Activated T-cell treated with anti-CD3 and anti-CD28 coated beads, Interleukin-2, amount 50 U/mL, for 24 hours (primary cell): ENCODE measurements at places on chromosomes 1 and 21.
A peak's percentile ranks its signal among the peaks of the same experiment; 100 is the strongest.

DNA sequence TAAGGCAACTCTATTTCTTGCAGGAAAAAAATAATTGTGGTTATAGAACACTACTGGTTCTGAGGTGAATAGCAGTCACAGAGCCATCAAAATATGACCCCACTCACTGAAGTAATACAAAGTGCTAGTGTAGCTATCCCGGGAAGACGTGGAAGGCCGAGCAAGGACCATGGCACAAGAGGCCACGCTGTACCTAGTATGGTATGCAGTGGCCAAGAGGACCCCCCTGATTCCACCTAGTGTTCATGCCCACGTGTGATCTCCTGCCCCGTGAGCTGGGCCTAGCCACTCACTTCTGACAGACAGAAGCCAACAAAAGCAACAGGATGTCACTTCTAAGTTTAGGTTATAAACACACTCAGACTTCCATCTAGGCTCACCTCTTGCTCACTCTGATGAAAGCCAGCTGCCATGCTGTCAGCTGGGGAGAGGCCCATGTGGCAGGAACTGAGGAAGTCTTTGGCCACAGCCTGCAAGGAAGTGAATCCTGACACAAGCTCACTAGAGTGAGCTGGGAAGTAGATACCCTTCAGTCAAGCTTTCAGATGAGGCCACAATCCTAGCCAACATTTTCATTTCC, 21.7 kb upstream of the LSS start:
- DNase-seq: no peak

GRCh38 chr21:21436012-21436534, 437.9 kb downstream of the NCAM2 start:
- DNase-seq: no peak

DNA sequence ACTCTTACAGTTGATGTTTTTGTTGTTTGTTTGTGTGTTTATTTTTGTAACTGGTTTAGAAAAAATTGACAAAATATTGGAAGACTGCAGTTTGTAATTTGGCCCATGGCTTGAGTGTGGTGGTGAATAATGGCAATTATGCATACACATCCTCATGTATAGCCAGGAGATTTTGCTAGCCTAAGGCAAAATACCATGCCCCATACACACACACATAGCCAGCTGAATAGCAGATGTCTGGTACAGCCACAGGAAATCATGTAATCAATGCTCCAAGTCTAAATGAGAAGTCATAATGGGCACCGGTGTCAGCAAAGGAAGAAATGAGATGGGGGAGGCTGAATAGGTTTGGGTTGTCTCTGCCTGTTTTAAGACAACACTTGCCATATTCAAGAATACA, 135.2 kb upstream of the COA6 start:
- no peak for DNase-seq

DNA sequence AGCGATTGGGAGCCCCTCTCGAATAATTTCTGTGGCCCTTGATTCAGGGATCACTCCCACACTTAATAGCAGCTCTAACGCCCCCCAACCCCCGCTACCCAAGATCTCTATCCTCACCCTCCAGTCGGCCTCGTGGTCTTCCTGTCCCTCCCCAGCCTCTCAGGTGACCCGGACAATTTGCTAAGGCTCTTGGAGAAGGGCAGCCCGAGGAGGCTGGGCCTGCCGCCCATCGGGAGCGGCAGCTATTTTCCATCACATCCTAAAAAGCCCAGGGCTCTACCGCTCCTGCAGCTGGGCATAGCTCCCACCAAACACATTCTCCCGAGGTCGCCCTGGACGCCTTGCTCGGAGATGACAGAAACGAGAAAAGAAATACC, 12.0 kb upstream of the PHLDA3 start:
- no peak for DNase-seq

- no peak for DNase-seq
Observed at GRCh38 chr1:169949139-169949538, 55.4 kb upstream of the SCYL3 start.

DNA sequence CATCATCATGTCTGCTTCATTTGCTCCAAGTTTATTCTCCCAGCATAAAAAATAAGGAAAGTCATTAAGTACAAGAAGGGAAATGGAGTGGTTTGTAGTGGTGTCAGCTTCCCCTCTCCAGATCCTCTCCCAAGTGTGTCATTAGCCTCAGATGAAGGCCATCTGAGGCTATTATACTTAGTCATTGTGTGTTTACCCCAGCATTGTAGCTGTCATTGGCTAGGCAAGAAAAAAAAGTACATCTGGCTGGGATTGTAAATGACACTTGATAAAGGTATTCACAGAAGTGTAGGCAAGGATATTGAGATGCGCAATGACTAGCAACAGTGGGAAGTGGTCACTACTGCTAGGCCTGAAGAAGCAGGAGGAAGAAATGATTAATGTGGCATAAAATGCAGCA, 316.9 kb upstream of the SGIP1 start:
- no peak for DNase-seq

- no peak for DNase-seq
Observed at GRCh38 chr1:226650236-226650841, 88.7 kb downstream of the ITPKB start.

DNA sequence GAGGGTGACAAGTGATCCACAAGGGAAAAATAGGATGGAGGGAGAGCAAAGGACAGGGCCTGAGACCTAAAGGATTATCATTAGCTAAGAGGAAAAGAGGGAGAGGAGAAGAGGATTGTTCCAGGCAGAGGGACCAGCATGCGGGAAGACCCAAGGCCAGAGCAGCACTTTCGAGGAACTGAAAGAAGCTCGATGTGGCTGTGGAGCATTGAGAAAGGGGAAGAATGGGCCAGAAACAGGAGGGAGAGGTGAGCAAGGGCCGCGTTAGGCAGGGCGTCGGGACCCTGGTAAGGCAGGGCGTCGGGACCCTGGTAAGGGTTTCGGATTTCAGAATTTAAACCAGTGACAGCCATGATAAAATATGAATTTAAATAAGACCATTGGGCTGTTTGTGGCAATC, 22.8 kb upstream of the CSF1 start:
- DNase-seq: no peak

DNA sequence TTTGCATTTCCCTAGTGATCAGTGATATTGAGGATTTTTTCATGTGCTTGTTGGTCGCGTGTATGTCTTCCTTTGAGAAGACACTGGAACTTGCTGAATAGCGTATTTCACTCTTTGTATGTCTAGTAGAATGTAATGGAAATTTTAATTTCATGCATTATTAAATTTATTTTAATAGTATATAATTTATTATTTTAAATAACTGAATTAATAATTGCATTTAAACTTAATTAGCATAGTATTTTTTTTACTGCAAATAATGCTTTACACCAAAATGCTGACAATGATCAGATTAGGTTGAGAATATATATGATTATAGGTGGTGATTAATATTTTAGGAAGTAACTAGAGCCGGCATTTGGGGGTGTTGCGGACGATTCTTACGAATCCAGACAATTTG, 10.5 kb upstream of the MTARC1 start:
- DNase-seq: no peak

DNA sequence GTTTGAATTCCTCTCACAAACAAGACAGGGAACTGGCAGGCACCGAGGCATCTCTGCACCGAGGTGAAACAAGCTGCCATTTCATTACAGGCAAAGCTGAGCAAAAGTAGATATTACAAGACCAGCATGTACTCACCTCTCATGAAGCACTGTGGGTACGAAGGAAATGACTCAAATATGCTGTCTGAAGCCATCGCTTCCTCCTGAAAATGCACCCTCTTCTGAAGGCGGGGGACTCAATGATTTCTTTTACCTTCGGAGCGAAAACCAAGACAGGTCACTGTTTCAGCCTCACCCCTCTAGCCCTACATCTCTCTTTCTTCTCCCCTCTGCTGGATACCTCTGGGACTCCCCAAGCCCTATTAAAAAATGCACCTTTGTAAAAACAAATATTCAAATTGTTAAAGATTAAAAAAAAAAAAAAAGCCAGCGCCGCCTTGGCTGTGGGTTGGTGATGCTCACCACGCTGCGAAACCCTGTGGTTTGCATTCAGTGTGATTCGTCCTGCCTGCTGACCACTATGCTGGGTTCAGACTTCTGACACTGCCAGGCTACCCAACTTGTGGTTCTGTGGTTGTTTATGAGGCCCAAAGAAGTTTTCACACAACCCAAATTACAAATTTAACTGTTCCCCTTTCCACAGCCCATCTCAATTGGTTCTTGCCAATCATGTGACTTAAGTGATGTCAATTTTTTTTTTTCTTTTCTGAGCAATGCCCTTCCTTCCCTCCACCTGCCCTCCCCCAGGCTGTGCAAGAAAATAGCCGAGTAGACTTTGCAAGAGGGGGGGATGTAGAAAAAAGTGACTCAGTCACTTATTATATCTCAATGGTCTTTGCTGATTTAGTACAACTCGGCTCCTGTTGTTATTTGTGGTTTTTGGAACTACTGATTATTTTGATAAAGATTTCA, at the start of gene RUNX1:
Gene RUNX1, minus strand, starts transcription at position 597 of the 912 bp plus-strand sequence.
- DNase-seq: peak; percentile 79

GRCh38 chr1:29258189-29258975, 22.1 kb downstream of the PTPRU start:
- no peak for DNase-seq
